GM03348 (cell line): ENCODE measurements at places on chromosomes 4 and X.

DNA sequence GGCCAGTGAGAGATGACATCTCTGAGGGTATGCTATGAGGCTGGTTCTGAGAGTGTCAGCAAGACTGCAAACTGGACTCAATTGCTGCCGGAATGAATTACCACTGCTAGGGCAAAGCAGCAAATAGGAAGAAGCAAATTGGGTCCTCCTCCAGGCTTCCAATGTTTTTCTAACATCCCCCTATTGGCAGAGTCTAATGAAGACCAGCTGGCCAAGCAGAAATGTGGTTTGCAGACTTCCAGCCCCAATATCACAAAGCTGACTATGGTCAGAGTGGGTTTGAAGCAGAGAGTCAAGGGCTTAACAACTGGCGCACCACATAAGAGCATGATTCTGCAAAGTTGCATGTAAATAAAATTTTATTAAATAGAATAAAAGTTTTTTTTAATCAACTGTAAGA is 225.4 kb upstream of the GLRA2 start:
- DNase-seq: no peak

- no peak for DNase-seq
Observed at GRCh38 chrX:83771664-83772063, 89.3 kb upstream of the CYLC1 start.

DNA sequence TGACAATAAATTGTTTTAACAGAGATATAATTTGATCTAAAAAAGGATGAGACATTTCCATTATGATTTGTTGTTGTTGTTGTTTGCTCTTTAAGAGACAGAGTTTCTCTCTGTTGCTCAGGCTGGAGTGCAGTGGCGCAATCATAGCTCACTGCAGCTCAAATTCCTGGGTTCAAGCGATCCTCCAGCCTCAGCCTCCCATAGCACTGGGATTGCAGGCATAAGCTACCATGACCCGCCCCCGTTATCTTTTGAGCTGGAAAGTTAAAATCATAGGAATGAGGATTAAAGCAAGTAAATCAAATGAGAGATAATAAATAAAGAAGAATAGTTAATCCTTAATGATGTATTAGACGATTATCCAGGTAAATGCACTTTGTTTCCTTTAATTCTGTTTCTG is 224.4 kb upstream of the SMIM31 start:
- DNase-seq: no peak

- DNase-seq: peak; percentile 91
Observed at GRCh38 chrX:41084893-41085511, at the start of gene USP9X. Gene USP9X (plus strand): TSS chrX:41085445. CDS start chrX:41123629, 38,184 bp downstream.

- peak; percentile 75 for DNase-seq
Observed at GRCh38 chr4:106495476-106495875, 126.9 kb upstream of the GIMD1 start.

GRCh38 chr4:957581-958313 is 15.6 kb downstream of the DGKQ start:
- DNase-seq: no peak

DNA sequence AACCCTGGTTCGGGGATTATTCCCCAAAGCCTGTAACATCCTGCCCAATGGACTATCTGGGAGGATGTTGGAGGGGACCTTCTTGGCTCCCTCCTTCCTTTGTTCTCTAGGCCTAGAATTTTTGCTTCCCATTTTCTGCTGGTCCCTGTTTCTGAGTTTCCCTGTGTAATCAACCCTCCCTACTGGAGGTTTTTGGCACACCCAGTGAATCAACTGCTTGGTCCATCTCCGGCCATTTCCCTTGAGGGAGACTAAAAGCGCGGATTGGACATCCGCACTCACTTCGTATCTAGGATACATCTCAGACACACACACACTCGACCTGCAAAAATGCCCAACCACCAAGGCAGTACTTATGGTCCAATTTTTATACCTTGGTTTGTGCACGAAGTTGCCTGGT is 108.2 kb upstream of the MAGEE2 start:
- DNase-seq: no peak

DNA sequence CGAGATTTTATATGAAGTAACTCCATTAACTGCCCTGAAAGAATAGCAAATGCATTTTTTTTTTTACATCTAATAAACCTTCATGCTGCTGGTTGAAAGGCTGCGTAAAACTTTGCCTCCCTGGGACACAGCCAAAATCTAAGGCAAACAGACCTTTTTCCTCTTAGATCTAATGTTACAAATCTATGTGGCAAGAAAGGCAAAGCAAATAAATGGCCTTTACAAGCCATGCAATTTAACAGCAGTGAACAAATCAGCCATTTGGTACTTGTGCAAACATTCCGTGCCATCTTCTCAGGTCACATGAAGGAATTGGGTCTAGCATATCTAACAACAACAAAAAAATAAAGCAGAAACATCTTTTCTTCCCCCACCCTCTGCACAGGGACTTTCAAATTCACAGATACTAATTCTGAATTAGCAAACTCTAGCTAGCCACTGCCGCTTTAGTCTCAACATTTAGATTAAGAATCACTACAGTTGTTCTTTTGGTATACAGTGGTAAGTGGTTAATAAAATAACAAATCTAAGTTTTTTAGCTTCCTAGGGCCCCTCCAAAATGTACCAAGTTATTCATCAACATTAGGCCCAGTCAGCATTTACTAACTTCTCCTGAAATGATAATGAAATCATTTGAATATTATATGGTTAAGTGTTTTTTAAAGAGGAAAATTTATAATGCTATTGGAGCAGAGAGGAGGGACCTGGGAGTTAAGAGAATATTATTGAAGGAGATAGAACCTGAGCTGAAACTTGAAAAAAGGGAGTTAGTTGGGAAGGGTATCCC is 593.8 kb downstream of the SMARCA1 start:
- no peak for DNase-seq

DNA sequence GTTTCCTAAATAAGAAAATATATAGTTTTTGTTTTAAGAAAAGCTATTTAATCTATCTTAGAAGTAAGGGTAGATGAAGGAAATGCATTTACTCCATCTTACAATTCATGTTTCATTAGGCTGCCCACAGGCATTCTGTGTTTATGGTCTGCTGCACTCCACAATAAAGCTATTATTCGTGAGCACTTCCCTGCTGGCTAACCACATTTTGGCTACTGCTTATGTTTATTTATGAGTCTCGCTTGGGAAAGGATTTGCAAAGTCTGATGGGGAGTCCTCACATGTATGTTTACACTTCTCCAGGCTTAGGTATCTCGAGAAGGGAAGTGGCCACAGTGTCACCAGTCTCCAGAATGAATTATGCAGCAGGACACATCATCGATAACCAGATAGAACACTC is 260.8 kb upstream of the VCX start:
- DNase-seq: no peak
